ENCODE measurements at places on chromosomes 12 and 14.

- DNase-seq: no peak
Measured at GRCh38 chr12:124277394-124278241, 17.3 kb upstream of the RFLNA start.

DNA sequence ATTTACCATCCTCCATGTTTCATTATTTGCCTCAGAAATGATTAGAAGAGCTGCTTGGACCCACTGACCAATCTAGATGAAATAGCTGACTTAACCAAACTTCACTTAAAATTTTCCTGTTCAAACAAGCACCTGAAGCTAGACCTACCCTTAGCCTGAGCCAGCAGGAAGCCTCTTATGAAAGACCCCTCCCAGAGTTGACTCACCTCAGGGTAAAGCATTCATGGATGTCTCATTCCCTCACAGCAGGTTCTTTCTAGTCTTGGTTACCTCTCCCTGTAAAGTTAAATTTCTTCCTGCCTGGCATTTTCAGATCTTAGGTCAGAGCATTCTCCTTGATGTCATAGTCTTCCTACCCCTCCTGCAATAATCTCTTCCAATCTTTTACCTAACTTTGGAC is 1209.8 kb downstream of the FLRT2 start:
- DNase-seq: no peak

GRCh38 chr12:45089411-45090075 is 38.6 kb upstream of the DBX2 start:
- no peak for DNase-seq

- no peak for DNase-seq
Measured at GRCh38 chr12:5784462-5785130, 160.5 kb downstream of the ANO2 start.

GRCh38 chr14:74705613-74706500 is 7.0 kb downstream of the AREL1 start:
- DNase-seq: no peak

DNA sequence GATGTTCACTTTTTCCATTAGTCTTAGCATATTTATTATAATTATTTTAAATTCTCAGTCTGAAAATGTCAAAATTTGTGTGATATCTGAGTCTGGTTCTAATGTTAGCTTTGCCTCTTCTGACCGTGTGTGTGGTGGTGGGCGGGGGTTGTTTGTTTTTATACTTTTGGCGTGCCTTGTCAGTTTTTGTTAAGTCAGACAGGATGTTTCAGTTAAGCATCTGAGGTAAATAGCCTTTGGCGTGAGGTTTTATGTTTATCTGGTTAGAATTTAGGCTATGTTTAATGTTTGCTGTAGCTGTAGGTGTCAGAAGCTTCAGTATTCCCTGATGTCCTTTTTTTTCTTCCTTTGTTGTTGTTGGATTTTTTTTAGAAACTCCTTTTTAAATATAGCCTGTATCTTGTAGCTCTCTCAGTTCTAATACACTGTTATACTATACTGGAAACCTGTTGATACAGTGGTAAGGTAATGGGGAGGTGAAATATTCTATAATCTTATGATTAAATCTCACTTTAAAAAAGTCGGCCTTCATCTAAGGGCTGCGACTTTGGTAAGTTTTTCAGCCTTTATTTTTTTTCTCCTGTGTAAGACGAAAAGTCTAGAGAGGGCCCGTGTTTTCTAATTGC is 111.6 kb downstream of the SCAF11 start:
- no peak for DNase-seq

- DNase-seq: no peak
Measured at GRCh38 chr14:66022526-66022925, 463.6 kb upstream of the CCDC196 start.

- no peak for DNase-seq
Measured at GRCh38 chr14:81446279-81447007, 46.3 kb upstream of the STON2 start.

GRCh38 chr14:67962215-67962644 is 142.7 kb downstream of the RAD51B start:
- DNase-seq: no peak

GRCh38 chr14:44204061-44204835 is 302.8 kb downstream of the FSCB start:
- no peak for DNase-seq

DNA sequence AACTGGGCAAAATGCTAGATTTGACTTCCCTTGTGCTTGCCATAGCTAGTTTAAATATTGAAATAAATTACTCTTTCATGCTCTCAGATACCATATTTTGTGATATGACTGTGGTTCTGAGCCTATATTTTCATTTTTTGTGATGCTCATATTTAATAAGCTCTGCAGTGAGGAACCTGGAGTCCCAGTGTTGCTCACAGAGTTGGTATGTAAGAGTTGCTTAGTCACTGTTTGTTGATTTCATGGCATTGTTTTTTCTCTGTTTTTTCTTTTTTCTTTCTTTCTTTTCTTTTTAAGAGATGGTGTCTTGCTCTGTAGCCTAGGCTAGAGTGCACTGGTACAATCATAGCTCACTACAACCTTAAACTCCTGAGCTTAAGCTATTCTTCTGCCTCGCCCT is 750.5 kb upstream of the TMEM132C start:
- no peak for DNase-seq

- no peak for DNase-seq
Measured at GRCh38 chr14:105709281-105710118, 183.1 kb downstream of the TMEM121 start.

GRCh38 chr12:86663716-86664115 is 407.5 kb upstream of the MGAT4C start:
- DNase-seq: no peak

DNA sequence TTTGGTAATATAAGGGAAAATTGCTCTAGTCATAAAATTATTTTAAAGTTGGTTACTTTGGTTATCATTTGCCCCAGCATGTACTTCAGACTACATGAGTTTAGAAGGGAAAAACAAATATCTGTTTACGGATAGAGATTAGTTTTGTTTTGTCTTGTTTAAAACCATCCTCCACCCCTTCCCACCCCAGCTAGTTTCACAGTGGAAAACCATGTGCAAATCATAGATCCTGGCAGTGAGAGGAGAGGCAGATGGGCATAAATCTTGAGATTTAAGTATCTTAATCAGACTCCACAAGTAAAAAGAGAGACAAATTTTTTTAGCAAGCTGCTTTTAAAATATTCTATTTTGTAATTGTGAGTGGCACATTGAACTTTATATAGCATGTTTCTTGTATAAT is 424.7 kb downstream of the TMEM117 start:
- DNase-seq: no peak

DNA sequence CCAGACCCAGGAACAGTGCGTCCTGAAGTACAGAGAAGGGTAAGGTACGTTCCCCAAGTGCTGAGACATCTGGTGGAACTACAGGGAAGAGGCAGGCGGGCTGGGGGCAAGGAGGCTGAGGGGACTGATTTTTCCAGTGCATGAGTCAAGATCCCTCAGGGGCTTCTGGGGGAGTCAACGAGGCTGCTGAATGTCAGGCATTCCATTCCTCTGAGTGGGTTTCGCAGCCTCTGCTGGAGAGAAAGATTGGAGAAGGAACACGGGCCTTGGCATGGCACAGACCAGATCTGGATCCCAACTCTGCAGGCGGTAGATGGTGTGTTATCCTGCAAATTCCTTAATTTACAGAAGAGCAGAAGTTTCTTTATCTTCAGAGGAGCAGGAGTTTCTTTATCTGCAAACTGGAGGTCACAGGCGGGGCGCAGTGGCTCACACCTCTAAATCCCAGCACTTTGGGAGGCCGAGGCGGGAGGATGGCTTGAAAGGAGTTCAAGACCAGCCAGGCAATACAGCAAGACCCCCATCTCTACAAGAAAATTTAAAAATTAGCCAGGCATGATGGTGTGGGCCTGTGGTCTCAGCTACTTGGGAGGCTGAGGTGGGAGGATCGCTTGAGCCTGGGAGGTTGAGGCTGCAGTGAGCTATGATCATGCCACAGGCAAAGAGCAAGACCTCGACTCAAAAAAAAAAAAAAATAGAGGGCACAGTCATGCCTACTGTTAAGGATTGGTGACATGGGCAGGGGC is 132.6 kb upstream of the MAP1LC3B2 start:
- no peak for DNase-seq

DNA sequence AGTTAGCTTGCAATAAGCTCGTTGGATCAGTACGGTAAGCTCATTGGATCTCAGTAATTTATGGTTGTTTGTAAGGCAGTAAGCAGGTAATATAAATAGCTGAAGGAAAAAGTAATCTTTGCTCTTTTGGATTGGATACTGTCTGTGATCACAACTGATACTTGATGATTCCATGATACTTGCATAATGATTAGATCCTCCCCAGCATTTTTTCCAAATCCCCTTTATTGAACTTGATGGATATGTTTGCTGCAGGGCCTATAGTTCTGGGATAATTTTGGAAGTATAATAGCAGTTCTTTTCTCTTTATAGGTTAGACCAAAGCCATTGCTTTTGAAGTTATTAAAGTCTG is 5.2 kb downstream of the MDM2 start:
- DNase-seq: no peak

- no peak for DNase-seq
Measured at GRCh38 chr14:101130861-101131260, 227.3 kb upstream of the RTL1 start.

DNA sequence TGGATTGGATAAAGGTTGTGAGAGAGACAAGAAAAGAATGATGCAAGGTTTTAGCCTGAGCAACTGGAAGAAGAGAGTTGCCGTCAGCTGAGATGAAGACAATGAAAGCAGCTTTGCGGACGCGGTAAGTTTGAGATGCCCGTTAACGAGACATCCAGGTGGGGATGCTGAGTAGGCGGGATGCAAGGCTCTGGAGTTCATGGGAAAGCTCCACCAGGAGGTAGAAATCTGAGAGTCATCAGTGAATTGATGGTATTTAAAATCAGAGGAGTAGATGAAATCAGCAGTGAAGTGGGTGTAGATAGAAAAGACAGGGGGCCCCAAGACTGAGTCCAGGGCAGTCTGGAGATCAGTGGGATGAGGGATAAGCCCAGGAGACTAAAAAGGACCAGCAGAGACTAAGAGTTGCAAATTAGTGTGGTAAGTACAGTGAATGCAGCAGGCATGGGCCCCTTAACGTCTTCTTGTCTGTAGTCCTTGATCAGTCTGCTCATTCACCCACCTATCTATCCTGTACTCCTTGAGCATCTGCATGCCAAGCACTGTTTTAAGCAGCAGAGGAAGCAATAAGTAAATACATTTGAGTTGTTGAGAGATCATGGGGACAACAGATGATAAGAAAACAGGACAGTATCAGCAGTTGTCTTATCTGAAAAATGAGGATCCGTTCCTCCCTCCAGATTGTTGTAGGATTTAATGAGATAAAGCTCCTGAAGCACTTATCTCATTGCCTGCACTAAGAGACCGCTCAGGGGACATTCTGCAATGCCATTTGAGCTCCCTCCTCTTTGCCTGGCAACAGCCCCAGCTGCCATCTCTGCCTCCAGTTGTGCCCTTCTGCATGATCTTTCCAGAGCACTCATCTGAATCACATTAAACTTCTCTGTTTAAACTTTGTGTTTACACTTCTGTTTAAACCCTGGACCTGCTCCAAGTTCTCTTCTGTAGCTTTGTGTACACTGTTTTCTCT is 91.5 kb downstream of the APAF1 start:
- no peak for DNase-seq

- no peak for DNase-seq
Measured at GRCh38 chr14:77052281-77053044, 24.0 kb upstream of the IRF2BPL start.

- DNase-seq: no peak
Measured at GRCh38 chr14:44154874-44155273, 352.2 kb downstream of the FSCB start.

GRCh38 chr12:67786086-67786485 is 137.5 kb downstream of the DYRK2 start:
- no peak for DNase-seq

GRCh38 chr14:101512376-101512695 is 49.0 kb upstream of the DIO3 start:
- no peak for DNase-seq

DNA sequence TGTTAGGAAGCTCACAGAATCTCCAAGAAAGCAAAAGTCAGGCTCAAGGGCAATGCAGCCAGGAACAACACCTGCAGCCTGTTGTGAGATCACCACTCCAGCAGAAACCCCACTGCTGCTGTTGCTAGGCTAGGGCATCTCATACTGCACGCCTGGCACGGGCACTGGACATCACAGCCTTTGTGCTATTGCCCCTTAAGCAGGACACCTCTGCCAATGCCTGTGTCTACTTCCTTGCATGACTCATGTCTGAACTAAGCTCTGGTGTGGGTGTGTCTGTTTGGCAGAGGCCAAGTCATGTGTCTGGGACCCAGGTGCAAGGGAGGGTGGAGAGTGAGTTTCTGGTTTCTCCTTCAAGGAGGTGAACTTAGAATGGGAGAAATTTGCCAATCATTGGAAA is 10.0 kb upstream of the DDX47 start:
- no peak for DNase-seq

GRCh38 chr12:53602176-53602864 is 23.9 kb downstream of the ATF7 start:
- DNase-seq: no peak

DNA sequence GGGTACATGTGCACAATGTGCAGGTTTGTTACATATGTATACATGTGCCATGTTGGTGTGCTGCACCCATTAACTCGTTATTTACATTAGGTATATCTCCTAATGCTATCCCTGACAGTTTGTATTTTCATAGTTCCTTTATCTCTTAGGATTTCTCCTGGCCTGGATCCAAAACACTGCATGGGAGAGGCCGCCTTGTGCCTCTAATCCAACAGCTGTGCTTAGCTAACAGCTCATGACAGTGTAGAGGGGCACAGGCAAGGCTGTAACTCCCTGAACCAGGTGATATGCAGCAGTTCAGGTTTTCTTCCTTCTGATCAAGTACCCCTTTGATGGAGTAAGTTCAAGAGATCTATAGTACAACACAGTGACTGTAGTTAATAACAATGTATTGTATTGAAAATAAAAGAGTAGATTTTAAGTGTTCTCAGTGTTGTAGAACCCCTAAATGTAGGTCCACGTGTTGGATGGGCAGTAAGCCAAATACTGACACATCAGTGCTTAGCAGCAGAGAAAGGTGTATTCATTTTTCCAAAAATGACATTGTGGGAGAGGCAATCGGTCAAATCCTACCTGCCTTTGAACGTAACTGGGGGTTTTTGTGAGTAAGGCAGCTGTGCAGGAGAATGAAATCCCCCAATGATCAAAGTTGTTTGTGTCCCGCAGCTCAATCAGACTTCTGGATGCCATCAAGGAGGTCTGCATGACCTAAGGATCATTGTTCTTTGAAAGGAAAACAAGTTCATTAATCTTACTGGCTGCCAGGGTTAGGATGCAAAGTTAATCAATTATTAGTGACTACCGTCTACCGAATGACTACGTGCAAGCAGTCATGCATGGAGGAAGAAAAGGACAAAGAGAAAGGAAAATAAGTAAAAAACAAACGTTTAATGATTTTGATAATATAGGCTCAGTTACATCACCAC is 89.3 kb upstream of the FGD4 start:
- DNase-seq: no peak

DNA sequence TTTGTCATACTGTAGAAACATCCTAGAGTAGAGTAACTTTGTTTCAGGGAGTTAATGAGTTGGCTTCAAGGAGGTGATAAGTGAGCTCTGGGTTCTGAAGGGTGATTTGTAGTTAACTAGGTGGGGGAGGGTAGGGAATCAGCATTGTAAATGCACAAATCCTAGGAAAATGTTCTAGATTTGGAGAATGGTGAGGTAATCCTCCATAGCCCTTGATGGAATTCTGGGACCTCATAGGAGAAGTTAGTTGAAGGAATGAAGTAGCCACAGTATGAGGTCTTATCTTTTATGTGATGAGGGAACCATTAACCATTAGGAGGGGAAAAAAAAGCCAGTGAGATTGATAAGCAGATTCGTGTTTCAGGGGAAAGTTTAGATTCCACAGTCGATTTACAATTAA is 8.0 kb downstream of the CNOT2 start:
- DNase-seq: no peak

- DNase-seq: no peak
Measured at GRCh38 chr14:96090441-96091148, 51.4 kb downstream of the C14orf132 start.
